ENCODE measurements at places on chromosomes 2 and 18. TPM values are rescaled to one million over a fixed set of nuclear protein-coding genes. Genes with fewer than 3 reads are reported as not detected.

The C2orf15 gene
- total RNA-seq, result 1.2 TPM

The ANKRD62 gene
- not detected for total RNA-seq

The ACKR3 gene
- total RNA-seq, result 6.4 TPM

The PTPRM gene
- 5.1 TPM for total RNA-seq

The NCKAP1 gene
- total RNA-seq, result 0.87 TPM

The FBXO36 gene
- 0.82 TPM for total RNA-seq

The RNF152 gene
- total RNA-seq, result 0.50 TPM

The LINC00305 gene
- total RNA-seq, result not detected

The FSHR gene
- not detected for total RNA-seq

The GCKR gene
- not detected for total RNA-seq

The CABYR gene
- 1.3 TPM for total RNA-seq

The CBLN2 gene
- not detected for total RNA-seq

The RAX gene
- not detected for total RNA-seq

The XDH gene
- 0.17 TPM for total RNA-seq

The CNTNAP5 gene
- total RNA-seq, result not detected

The CRYGD gene
- not detected for total RNA-seq

The GPAT2 gene
- total RNA-seq, result 5.3 TPM

The DLGAP1 gene
- not detected for total RNA-seq

The RIT2 gene
- not detected for total RNA-seq

The MPP4 gene
- not detected for total RNA-seq

The RFTN2 gene
- total RNA-seq, result not detected

The NTSR2 gene
- total RNA-seq, result not detected

The DCTN1 gene
- total RNA-seq, result 106 TPM

The NXPH2 gene
- total RNA-seq, result not detected

The GPR35 gene
- 4.1 TPM for total RNA-seq

The ERICH2 gene
- not detected for total RNA-seq

The C2orf80 gene
- total RNA-seq, result not detected

The LMAN1 gene
- total RNA-seq, result 52.8 TPM

The BMP10 gene
- total RNA-seq, result not detected
